Left renal cortex interstitium (tissue), 4 donors: ENCODE measurements at places on chromosomes 7 and 10. TPM values are rescaled to one million over a fixed set of nuclear protein-coding genes. Genes with fewer than 3 reads are reported as not detected.

OPALIN gene
- not detected for polyA plus RNA-seq

SFRP5 gene
- polyA plus RNA-seq: 0.16 TPM

BLNK gene
- polyA plus RNA-seq: 61.8 TPM

CAMK2B gene
- 3.8 TPM for polyA plus RNA-seq

ZNF365 gene
- 0.41 TPM for polyA plus RNA-seq

CALHM3 gene
- polyA plus RNA-seq: not detected

WNT8B gene
- polyA plus RNA-seq: 0.99 TPM

DLX6 gene
- polyA plus RNA-seq: not detected

TYW1B gene
- polyA plus RNA-seq: 2.5 TPM

CPA2 gene
- 0.44 TPM for polyA plus RNA-seq

MEST gene
- 664 TPM for polyA plus RNA-seq

CLCN1 gene
- 0.05 TPM for polyA plus RNA-seq

CDC14C gene
- polyA plus RNA-seq: 0.06 TPM

CPVL gene
- polyA plus RNA-seq: 61.0 TPM

KCTD7 gene
- polyA plus RNA-seq: 31.2 TPM

UCMA gene
- polyA plus RNA-seq: not detected

STOX1 gene
- 10.6 TPM for polyA plus RNA-seq

MYO3A gene
- 8.5 TPM for polyA plus RNA-seq

CYP3A4 gene
- polyA plus RNA-seq: 0.27 TPM

MINDY4 gene
- polyA plus RNA-seq: 9.9 TPM

AMPH gene
- polyA plus RNA-seq: 16.2 TPM

AKR1C4 gene
- polyA plus RNA-seq: not detected

MKI67 gene
- 45.8 TPM for polyA plus RNA-seq

SP8 gene
- polyA plus RNA-seq: not detected

WEE2 gene
- 0.54 TPM for polyA plus RNA-seq

SPDYE18 gene
- 1.8 TPM for polyA plus RNA-seq

ANKRD1 gene
- polyA plus RNA-seq: 0.44 TPM

LIPN gene
- polyA plus RNA-seq: not detected

RET gene
- 24.3 TPM for polyA plus RNA-seq

ACTL6B gene
- polyA plus RNA-seq: not detected

HOXA1 gene
- polyA plus RNA-seq: 1.9 TPM

CPEB3 gene
- polyA plus RNA-seq: 3.1 TPM

OR2A1 gene
- 1.1 TPM for polyA plus RNA-seq

CRHR2 gene
- polyA plus RNA-seq: not detected

UPK3B gene
- polyA plus RNA-seq: 2.5 TPM
